Stimulated activated CD4-positive, alpha-beta T cell treated with anti-CD3 and anti-CD28 coated beads, TNF-alpha, amount 100 ng/mL, for 4 hours (primary cell): ENCODE measurements at places on chromosomes 16 and 17.

- no peak for DNase-seq
These were observed 16.5 kb downstream of the SPPL2C start for GRCh38 chr17:45861165-45861564.

DNA sequence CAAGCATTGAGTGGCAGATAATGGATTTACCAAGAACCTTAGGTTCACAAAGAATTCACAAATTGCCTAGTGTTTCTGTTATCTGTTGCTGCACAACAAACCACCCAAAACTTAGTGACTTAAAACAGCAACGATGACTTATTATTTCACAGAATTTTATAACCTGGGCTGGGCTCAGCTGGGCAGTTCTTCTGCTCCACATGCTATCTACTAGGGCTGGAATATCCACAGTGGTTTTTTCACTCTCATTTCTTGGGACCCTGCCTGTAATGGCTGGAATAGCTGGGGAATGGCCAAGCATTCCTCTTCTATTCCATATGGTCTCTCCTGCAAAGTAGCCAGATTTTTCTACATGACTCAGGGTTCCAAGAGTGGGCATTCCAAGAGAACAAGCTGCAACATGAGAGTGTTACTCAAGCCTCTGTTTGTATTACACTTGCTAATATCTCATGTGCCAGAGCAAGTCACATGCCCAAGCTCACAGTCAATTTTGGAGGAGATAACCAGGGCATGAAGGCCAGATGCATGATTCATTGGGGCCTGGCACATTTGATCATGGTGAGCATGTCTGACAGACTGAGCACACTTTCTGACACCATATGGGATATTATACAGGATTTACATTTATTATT is 4.9 kb upstream of the PSMD7 start:
- DNase-seq: no peak

DNA sequence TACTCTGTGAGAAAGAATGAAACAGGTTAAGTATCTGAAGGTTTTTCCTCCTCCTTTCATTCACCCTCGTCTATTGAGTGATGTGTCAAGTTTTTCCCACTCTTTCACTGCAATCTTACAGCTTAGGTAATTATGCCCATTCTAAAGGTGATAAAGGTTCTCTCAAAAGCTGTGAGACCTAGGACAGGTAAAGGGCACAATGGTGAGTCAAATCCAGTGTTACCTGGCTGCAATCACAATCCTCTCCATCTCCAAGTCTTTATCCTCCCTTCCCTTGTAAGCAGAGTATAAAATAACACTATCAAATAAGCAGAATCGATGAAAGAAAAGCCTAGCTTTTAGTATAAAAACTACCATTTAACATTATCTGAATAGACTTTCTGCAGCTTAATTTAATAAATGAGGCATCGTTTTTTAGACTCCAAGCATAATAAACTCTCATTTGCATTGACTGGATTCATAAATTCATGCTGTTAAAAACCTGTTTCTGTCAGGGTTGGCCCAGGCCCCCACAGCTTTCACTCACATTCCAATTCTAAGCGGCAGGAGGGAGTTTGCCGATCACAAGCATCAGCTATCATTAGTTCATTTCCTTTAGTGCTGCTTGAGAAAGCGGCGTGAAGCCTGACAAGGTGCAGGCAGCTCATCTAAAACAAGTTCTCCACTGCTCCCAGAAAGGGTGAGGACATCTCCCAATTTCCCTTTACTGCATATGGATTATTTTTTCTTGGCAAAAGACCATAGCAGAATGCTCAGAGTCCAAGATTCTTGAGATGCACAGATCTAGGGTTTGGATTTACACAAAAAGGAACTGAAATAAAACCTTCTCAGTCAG is 67.8 kb downstream of the CDH8 start:
- no peak for DNase-seq

- no peak for DNase-seq
These were observed 143.3 kb downstream of the STX8 start for GRCh38 chr17:9432134-9432885.

- no peak for DNase-seq
These were observed 5.0 kb downstream of the TSR3 start for GRCh38 chr16:1346422-1347285.

DNA sequence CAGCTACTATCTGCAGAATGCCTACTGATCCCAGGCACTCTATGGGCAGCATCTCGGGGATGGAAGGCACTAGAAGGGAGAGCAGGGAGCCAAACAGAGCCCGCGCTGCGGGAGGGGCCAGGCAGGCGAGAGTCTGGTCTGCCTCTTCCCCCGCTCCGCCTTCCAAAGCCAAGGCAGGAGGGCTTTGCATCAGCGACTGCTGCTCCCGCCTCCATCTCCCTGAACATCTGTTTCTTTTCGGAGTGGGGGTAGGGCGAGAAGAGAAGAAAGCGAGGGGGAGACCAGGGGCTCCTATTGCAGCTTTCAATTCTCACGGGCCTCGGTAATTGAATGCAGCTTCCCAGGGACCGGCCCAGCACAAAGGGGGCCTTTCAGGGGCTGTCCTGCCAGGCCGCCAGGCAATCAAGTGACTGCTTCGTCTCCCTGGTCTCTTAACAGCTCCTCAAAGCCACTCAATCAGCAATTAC is 31.4 kb upstream of the CDC42EP4 start:
- DNase-seq: no peak

DNA sequence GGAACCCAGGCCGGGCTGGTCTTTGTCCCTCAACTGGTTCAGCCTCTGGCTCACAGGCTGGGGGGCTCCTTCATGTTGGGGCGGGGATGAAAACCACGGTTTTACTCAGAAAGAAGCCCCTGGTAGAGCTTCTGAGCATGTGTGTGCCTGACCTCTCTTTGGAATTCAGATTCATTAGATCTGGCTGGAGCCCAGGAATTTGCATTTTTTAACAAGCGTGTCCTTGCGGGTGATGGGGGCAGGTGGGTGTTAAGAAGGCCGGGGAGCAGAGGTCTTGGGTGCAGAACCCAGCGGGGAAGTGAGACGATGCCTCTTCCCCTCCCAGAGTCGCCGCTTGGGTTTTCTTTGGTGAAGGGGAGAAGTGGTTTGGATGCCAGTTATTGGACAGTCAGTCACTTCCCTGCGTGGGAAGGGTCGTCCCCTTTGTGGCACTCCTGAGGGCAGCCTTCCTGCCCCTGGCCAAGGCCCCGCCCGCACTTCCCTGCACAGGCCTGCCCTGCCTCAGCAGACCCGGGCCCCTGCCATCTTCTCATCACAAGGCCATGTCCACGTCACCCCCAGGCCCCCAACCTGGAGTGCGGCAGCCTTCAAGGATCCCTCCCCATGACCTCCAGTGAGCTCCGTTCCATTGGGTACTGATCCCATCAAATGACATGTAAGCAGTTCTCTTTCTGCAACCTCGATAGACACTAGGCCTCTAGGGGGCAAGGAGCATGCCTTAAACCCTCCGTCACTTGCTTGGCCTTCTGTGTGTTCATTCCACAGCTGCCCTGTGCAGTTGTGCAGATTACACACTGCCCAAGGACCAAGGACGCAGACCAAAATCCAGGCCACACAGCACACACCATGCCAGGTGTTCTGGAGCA is 177.7 kb upstream of the CIBAR2 start:
- no peak for DNase-seq

GRCh38 chr16:66952430-66953110 is 8.5 kb upstream of the CES3 start:
- DNase-seq: no peak
